Ecto neural progenitor cell (in vitro differentiated cells): ENCODE measurements at places on chromosomes 4 and X.

DNA sequence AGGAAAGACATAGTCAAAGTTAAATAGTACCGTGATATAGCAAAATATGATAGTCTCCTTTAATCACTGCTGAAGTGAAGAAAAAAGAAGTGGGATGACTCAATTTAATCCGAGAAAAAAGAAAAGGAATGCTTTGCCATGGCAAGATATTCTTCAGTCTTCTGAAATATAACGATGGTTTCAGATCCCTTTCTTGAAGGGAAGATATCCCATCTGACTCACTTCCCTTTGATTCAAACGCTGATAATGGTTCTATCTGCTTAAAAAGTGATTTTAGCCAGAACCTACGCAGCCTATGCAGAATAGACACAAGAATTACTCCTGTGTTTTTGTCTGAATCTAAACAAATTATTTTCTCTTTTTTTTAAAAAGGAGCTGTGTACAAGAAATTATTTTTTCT, 68.1 kb upstream of the FTHL17 start:
- DNase-seq, result no peak

DNA sequence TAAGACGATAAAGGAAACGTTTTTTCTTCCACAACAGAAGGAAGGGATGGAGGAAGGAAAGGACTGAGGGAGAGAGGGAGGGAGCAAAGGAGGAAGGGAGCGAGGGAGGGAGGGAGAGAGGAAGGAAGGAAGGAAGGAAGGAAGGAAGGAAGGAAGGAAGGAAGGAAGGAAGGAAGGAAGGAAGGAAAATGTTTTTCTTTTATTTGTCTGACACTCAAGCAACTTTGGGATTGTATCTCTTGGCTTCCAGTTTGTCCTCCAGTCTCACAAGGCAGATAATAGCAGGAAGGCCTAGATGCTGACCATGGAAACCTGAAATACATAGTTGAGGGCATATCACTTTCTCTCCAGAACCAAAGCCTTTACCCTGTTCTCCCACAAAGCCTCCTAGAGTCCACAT, 226.7 kb downstream of the ZNF674 start:
- no peak for DNase-seq

- DNase-seq, result no peak
Measured at GRCh38 chr4:122525865-122526264, 69.3 kb upstream of the IL2 start.

DNA sequence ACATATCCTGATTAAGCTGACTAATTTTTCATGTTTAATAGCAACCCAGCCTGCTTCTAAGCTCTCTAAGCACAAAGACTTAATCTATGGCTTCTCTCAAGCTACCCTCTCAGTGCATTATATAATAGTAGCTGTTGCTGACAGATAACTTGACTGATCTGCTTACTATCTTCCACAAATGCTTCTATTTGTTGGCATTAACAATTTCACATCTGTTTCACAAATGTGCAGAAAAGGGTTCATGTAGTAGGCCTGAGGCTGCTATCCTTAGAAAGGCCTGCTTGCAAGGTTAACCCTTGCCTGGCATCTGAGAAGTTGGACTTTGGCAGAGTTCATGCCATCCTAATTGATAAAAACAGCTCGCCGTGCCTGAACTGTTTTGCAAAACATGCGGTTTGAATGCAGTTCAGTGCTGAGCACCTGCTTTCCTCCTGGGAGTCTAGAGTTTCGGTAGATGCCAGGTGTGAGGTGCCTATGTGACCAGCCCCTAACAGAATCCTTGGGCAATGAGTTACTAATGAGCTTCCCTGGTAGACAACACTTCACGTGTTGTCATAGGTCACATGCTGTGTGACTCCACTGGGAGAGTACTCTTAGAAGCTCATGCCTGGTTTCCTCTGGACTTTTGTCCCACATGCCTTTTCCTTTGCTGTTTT, 68.4 kb downstream of the NSG1 start:
- no peak for DNase-seq

DNA sequence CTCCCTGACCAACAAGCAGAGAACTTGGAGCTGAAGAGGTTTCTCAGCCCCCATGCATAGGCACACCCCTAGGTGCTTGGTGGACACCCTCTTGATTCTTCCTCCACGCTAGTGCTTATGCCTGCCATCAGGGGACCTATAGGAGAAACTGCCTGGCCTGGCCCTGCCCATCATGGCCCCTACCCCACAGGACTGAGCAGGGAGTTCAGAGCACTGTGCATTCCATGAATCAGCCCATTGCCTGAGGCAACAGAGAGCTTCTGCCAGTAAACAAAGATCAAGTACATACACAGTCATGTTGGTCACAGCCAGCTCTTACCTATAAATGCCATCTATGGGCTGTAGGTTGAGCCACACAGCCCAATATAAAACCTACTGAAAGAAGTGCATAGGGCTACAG, 99.1 kb upstream of the EDNRA start:
- DNase-seq, result no peak

DNA sequence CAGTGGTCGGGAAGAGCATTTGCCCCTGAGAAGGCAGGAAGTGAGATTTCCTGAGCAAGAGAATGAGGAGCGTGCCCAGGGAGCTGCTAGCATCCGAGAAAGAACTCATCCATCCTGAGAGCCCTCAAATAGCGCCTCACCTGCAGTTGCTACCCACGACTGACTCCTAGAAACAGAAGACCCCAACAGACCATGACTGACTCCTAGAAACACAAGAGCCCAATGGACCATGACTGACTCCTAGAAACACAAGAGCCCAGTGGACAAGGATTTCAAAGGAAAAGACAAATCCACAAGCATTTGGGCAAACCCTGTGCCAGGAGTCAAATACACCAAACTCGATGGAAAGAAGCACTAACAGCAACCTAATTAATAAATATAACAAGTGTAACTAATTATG, 575.2 kb upstream of the FRG1 start:
- no peak for DNase-seq

- no peak for DNase-seq
Measured at GRCh38 chr4:37015391-37015790, 229.2 kb upstream of the NWD2 start.

GRCh38 chr4:80029364-80029763, 43.7 kb downstream of the ANTXR2 start:
- no peak for DNase-seq

- no peak for DNase-seq
Measured at GRCh38 chr4:168859888-168860694, 150.0 kb downstream of the CBR4 start.

DNA sequence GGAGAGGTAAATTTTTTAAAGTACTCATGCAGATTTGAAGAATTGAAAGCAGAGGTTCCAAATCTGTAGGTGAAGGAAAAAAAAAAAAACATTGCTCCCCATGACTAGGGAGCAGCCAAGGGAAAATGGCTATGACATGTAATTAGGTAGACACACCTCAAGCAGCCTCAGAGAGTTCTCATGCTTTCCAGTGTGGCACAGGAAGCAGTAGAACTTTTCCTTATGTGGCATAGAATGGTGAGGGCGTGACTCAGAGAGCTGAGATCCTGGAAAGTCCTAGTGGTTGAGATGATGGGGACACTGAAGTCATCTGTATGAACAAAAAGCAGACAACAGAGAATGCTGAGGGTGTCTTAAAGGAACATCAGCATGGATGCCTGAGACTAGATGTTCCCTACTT, 148.6 kb upstream of the NWD2 start:
- DNase-seq, result no peak

- no peak for DNase-seq
Measured at GRCh38 chr4:108937066-108937465, 174.2 kb upstream of the ETNPPL start.

DNA sequence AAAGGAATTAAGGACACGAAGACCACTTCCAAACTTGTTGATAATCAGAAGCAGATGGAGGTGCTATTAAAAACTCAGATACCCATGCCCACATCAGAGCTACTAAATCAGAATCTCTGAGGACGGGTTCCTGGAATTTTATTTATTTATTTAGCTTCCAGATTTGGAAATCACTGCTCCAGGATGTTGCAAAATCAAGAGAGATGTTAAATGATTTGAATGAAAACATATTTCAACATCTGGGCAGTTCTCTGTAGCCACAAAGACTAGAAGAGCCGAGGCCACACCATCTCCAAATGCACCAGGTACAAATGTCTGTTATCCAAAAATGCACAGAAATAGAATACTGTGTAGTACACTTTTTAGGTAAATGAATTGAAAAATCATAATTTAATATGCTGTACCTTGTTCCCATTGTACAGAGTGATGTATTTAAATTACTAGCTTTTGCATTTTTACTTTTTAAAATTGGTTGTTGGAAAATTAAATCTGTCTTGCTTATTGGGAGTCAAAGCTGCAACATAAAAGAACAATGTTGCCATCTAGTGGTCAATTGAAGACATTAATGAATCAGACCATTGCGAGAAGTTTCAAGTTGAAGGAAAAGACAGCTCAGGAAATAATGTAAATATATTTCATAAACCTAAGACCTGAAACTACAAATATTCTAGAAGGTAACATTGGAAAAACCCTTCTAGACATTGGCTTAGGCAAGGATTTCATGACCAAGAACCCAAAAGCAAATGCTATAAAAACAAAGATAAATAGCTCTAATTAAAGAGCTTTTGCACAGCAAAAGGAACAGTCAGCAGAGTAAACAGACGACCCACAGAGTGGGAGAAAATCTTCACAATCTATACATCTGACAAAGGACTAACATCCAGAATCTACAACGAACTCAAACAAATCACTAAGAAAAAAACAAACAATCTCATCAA, 151.3 kb upstream of the TTC29 start:
- no peak for DNase-seq

DNA sequence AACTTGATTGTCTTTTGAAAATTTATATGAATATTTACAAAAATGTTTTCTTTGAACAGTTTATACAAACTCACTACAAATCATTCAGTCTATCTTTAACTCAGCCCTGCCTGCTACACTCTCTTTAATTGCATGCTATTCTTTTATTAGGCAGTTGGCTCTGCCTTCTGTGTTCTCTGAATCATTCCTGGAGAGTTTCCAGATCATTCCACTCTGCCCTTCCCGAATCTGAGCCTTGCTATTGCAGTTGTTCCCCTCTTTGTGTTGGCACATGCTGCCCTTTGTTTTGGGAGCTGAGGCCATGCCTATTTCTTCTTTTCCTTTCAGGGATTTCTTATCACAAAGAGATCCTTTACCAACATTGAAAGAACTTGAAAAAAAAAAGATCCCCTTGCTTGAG, 8.7 kb upstream of the TECRL start:
- no peak for DNase-seq

- DNase-seq, result no peak
Measured at GRCh38 chr4:77905651-77906263, 43.1 kb downstream of the MRPL1 start.

- DNase-seq, result no peak
Measured at GRCh38 chr4:114156371-114156770, 176.9 kb upstream of the ARSJ start.

- no peak for DNase-seq
Measured at GRCh38 chrX:5876984-5877596, 351.6 kb downstream of the NLGN4X start.

DNA sequence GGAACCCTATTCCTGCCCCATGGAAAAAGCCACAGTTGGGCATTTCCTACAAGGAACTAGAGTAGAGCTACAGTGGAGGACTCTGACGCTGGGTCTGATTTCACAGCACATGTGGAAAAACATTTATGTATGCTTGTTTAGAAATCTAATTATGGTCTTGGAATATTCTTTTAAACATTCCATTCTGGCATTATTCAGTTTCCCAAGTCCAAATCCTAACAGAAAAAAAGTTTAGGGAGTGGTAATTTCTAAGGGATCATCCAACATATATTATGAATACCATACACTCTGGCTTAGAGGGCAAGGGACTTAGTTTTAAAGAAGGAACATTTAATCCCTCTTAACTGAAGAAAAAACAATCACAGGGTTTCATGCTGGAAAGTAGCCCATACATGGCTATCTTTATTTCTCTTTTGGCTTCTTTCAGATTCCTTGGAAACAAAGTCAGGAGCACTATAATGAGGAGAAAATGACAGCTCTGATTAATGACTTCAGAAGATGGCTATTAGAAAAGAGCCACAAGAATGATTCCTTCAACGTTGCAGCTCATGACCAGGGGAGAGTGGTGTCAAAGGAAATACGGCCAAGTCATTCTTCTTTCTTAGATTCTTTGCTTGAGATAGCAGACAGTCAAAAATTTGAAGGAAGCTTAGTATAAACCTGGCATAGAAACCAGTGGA, 56.1 kb downstream of the CNGA2 start:
- DNase-seq, result no peak

DNA sequence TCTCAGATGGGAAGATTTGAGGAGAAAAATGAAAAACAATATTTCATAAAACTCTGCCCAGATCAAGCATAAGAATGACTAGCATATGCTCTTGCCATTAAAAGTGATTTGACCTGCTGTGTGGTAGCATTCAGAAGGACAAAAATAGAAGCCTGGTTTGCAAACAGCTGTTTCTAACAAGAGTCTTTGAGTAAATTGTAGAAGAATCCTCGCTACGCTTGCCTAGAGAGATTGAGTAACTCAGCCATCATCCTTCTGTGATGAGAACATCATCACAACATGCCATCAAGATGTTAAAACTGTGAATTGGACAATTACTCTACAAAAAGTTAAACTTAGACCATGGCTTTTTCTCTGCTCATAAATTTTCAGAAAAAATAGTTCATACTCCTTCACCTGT, 168.9 kb upstream of the PUDP start:
- DNase-seq, result no peak

GRCh38 chr4:81256059-81256970, 41.3 kb upstream of the PRKG2 start:
- no peak for DNase-seq

GRCh38 chr4:40180356-40180755, 16.5 kb upstream of the RHOH start:
- DNase-seq, result no peak

- DNase-seq, result no peak
Measured at GRCh38 chr4:180150818-180151217, 2092.4 kb upstream of the TENM3 start.

DNA sequence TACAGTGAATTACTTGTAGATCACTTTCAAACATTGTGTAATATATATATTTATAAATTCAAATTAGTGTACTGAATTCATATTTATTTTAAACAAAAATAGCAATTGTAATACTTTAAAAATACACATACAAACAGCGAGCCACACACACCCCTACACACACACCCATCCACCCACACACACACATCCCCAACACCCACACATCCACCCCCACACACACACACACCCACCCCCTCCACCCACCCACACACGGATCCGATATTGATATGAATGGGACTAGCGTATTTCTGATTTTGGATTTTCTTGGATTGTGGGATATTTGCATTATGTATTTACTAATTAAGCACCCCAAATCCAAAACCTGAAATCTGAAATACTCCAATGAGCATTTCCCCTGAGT, 451.2 kb downstream of the PCDH7 start:
- DNase-seq, result no peak

GRCh38 chr4:123488916-123489315, 92.3 kb downstream of the SPRY1 start:
- DNase-seq, result no peak

- DNase-seq, result no peak
Measured at GRCh38 chrX:25754399-25754798, 383.7 kb upstream of the MAGEB18 start.

GRCh38 chr4:99651016-99651769, 6.4 kb downstream of the C4orf54 start:
- DNase-seq, result no peak

- no peak for DNase-seq
Measured at GRCh38 chrX:19879181-19879580, 8.2 kb downstream of the SH3KBP1 start.

- no peak for DNase-seq
Measured at GRCh38 chrX:15116900-15117299, 153.0 kb downstream of the ASB9 start.

GRCh38 chr4:94562285-94562684, 110.5 kb downstream of the PDLIM5 start:
- no peak for DNase-seq
